Epithelial cell of proximal tubule (primary cell): ENCODE measurements at places on chromosomes 6 and 20. TPM values are rescaled to one million over a fixed set of nuclear protein-coding genes. Genes with fewer than 3 reads are reported as not detected.

The LAMA2 gene
- total RNA-seq: 0.69 and 2.7 TPM in 2 replicates

The PMEPA1 gene
- 59.4 and 62.5 TPM in 2 replicates for total RNA-seq

The RAB5IF gene
- 142 and 190 TPM in 2 replicates for total RNA-seq

The TRAPPC3L gene
- not detected in 2 replicates for total RNA-seq

The SLC17A9 gene
- total RNA-seq: 17.4 and 19.5 TPM in 2 replicates

The GUCA1A gene
- total RNA-seq: 1.4 and 2.2 TPM in 2 replicates

The POM121L2 gene
- not detected in 2 replicates for total RNA-seq

The PROKR2 gene
- total RNA-seq: not detected in 2 replicates

The CFB gene
- total RNA-seq: 0.81 and 2.2 TPM in 2 replicates

The WFDC11 gene
- total RNA-seq: not detected in 2 replicates

The DAAM2 gene
- total RNA-seq: 0.35 and 0.87 TPM in 2 replicates

The SERAC1 gene
- 5.1 and 7.5 TPM in 2 replicates for total RNA-seq

The NR2E1 gene
- total RNA-seq: not detected in 2 replicates

The CD40 gene
- 49.7 and 74.7 TPM in 2 replicates for total RNA-seq

The SNRNP48 gene
- total RNA-seq: 8.6 and 9.1 TPM in 2 replicates

The SAPCD1 gene
- 0.94 and 4.4 TPM in 2 replicates for total RNA-seq

The MED23 gene
- 14.5 and 15.0 TPM in 2 replicates for total RNA-seq

The HLA-DPA1 gene
- 6.8 and 7.1 TPM in 2 replicates for total RNA-seq

The PHACTR3 gene
- 0.06 and 0.51 TPM in 2 replicates for total RNA-seq

The SPINT4 gene
- not detected in 2 replicates for total RNA-seq

The PDYN gene
- total RNA-seq: not detected in 2 replicates

The LGSN gene
- not detected in 2 replicates for total RNA-seq

The CDSN gene
- not detected in 2 replicates for total RNA-seq

The GNAS-AS1 gene
- total RNA-seq: 0.35 and 0.51 TPM in 2 replicates

The MACROD2 gene
- 0.23 and 0.51 TPM in 2 replicates for total RNA-seq

The DSP gene
- total RNA-seq: 47.4 and 80.1 TPM in 2 replicates

The C20orf144 gene
- not detected in 2 replicates for total RNA-seq

The TFAP2D gene
- total RNA-seq: not detected in 2 replicates

The IFNGR1 gene
- 27.2 and 31.5 TPM in 2 replicates for total RNA-seq

The LSM2 gene
- total RNA-seq: 112 and 157 TPM in 2 replicates

The ZNF311 gene
- total RNA-seq: 0.52 and 0.65 TPM in 2 replicates

The FRS3 gene
- total RNA-seq: 2.0 and 6.1 TPM in 2 replicates
